ENCODE measurements at places on chromosomes 13 and 19.

DNA sequence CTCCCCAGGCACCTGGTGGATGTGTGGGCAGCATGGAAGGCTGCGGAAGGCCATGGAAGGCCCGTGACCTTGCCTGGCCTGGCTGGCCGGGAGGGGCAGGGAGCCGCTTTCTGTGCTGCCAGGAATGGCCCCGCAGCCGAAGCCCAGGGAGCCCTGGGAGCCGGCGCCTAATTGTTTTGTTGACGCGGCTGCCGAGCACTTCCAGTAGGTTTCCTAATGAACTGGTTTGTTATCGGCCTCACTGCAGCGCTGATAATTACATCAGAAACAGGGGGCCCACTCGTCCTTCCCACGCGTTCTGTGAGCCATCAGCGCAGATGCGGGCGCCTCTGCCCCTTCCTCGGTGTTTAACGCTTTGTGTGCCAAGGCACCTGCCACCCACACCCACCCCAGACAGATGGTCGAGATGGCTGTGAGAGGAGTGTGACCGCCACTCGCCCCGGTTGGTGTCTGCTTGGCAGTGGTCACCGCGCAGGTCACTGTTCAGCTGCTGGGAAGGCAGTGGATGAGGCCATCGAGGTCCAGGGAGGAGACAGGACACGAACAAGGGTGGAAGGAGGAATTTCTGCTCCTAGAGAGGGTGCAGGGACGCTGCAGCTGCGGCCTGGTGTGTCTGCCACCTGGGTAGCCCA is 124.5 kb downstream of the KDM4B start:
- DNase-seq, result no peak

DNA sequence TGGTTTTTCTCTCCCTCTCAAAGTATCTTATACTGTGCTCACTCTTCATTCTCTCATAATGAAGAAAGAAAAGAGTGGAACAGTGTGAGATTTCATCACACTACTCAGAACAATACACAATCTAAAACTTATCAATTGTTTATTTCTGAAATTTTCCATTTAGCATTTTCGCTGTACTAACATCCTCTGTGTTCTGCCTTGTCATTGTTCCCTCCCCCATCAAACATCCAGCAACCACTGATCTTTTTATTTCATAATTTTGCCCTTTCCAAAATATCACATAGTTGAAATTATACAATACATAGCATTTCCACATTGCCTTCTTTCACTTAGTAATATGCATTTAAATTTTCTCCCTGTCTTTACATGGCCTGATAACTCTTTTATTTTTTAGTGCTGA is 658.7 kb downstream of the SLITRK1 start:
- no peak for DNase-seq

- no peak for DNase-seq
These were observed 8.6 kb downstream of the KCTD15 start for GRCh38 chr19:33805313-33805712.

GRCh38 chr13:23771552-23771951 is 117.6 kb downstream of the MIPEP start:
- DNase-seq, result no peak

DNA sequence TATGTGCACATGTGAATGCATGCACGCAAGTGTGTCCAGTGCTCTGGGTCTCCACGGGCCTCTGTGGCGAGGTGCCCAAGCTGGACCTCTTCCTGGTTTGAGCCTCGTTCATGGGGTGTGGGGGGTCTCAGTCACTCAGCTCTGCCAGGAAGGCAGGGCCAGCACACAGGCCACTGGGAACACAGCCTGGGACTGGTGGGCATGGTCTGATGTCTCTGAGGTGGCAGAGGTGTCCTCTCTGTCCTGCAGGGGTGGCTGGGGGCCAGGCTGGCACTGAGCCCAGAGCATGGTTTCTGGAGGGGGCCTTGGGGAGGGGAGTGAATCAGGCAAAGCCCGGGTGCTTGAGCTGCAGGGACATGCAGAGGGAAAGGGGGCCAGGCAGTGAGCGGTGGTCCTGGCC is 9.4 kb downstream of the LRP3 start:
- no peak for DNase-seq

DNA sequence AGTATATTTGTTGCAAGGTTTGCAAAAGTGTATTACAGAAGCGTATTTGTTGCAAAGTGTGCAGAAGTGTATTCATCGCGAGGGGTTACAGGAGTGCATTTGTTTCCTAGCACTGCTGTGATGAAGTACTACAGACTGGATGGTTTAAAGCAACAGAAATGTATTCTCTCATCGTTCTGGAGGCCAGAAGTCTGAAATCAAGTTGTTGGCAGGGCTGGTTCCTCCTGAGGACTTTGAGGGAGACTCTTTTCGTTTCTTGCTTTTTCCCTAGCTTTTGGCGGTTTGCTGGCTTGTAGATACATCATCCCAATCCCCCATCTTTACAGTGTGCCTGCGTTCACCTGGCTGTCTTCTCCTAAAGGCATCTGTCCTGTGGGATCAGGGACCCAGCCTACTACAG is 127.9 kb upstream of the USP29 start:
- no peak for DNase-seq

- no peak for DNase-seq
These were observed 756.5 kb downstream of the SLITRK1 start for GRCh38 chr13:83125791-83126190.

GRCh38 chr19:12801466-12802266 is at the start of the genes PRDX2 and THSD8:
Gene PRDX2, minus strand, starts transcription at chr19:12801800. Its CDS starts 539 bp downstream, at chr19:12801261.
Gene THSD8, plus strand, starts transcription at chr19:12802069. Its CDS starts 3 bp downstream, at chr19:12802072.
- DNase-seq, result peak; percentile 63

All from activated T-helper 1 cell treated with anti-CD3 and anti-CD28 coated beads, Interleukin-2, amount 50 U/mL, for 16 hours (primary cell).